Natural killer cell (primary cell): ENCODE measurements at places on chromosomes 6 and 20. TPM values are rescaled to one million over a fixed set of nuclear protein-coding genes. Genes with fewer than 3 reads are reported as not detected.

DNA sequence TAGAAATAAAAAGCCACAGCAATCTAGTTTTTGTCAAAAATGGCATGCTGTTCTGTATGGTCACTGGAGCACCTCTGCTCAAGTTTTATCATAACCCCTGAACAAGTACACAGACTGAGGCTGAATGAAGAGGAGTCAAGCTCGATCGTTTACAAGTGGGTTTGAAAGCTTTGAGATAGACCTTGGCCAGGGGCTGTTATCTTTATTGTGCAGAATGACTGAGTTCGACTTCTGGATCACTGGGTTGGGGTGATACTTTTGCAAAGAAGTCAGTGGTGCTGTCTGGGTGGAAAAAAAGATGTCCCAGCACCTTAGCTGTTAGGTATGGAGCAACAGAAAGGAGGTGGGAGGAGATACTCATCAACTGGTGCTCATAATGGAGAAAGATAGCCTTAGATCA is 446.0 kb downstream of the HACE1 start:
- H3K36me3 ChIP-seq = no peaks in the 10 kb centered on the region
- no peaks in the 10 kb centered on the region for H3K4me1 ChIP-seq
- H3K27ac ChIP-seq = no peak overlapping the region
- DNase-seq = no peak
- H3K4me3 ChIP-seq = no peak overlapping the region

GRCh38 chr6:133341607-133342158 is 100.5 kb downstream of the EYA4 start:
- no peak overlapping the region for H3K4me3 ChIP-seq
- H3K36me3 ChIP-seq = no peaks in the 10 kb centered on the region
- no peaks in the 10 kb centered on the region for H3K27me3 ChIP-seq
- DNase-seq = no peak

GRCh38 chr6:104604685-104605084 is 255.0 kb downstream of the HACE1 start:
- no peak overlapping the region for H3K4me3 ChIP-seq
- no peak for DNase-seq
- no peaks in the 10 kb centered on the region for H3K4me1 ChIP-seq
- H3K27me3 ChIP-seq = no peaks in the 10 kb centered on the region

GRCh38 chr6:164859816-164860215 is 449.6 kb downstream of the C6orf118 start:
- H3K4me1 ChIP-seq = no peaks in the 10 kb centered on the region
- H3K27ac ChIP-seq = no peak overlapping the region
- no peak overlapping the region for H3K4me3 ChIP-seq
- no peak for DNase-seq

- H3K36me3 ChIP-seq = no peaks in the 10 kb centered on the region
- H3K27me3 ChIP-seq = no peaks in the 10 kb centered on the region
- H3K27ac ChIP-seq = no peak overlapping the region
- no peaks in the 10 kb centered on the region for H3K4me1 ChIP-seq
- DNase-seq = no peak
Observed at GRCh38 chr6:89566930-89567629, 71.5 kb downstream of the LYRM2 start.

DNA sequence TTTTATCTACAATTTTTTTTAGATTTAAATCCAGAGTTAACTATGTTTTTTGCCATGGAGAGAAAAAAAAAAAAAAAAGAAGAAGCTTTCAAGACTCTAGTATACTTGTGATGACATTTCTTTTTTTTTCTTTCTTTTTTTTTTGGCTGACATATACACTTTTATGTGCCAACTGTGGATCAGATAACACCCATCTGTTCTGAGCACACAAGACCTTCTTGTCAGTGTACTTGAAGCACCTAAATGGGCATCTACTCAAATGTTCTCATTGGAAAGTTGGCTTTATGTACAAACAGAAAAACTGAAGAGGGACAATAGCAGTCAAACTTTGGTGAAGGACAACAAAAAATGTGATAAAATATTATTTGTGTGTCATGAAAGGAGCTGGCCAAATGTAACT is 904.5 kb downstream of the GRIK2 start:
- no peak overlapping the region for H3K4me3 ChIP-seq
- DNase-seq = no peak
- no peaks in the 10 kb centered on the region for H3K4me1 ChIP-seq
- H3K27me3 ChIP-seq = no peaks in the 10 kb centered on the region
- no peak overlapping the region for H3K27ac ChIP-seq
- no peaks in the 10 kb centered on the region for H3K36me3 ChIP-seq

DNA sequence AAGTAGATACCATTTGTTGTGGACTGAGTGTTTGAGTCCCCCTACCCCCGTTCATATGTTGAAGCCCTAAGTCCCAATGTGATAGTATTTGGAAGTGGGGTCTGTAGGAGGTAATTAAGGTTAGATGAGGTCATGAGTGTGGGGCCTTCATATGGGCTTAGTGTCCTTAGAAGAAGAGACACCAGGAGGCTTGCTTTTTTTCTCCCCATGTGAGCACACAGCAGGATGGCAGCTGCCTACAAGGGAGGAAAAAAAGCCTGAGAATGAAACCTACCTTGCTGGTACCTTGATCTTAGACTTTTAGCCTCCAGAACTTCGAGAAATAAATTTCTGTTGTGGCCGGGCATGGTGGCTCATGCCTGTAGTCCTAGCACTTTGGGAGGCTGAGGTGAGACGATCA is 67.9 kb upstream of the TULP4 start:
- no peak for DNase-seq
- H3K36me3 ChIP-seq = peaks cover 3% of the 10 kb centered on the region
- peaks cover 7% of the 10 kb centered on the region for H3K4me1 ChIP-seq
- H3K4me3 ChIP-seq = no peak overlapping the region

GRCh38 chr20:16528078-16528477 is 45.2 kb downstream of the KIF16B start:
- no peaks in the 10 kb centered on the region for H3K36me3 ChIP-seq
- H3K27ac ChIP-seq = no peak overlapping the region
- no peaks in the 10 kb centered on the region for H3K4me1 ChIP-seq
- H3K4me3 ChIP-seq = no peak overlapping the region
- H3K27me3 ChIP-seq = no peaks in the 10 kb centered on the region

DNA sequence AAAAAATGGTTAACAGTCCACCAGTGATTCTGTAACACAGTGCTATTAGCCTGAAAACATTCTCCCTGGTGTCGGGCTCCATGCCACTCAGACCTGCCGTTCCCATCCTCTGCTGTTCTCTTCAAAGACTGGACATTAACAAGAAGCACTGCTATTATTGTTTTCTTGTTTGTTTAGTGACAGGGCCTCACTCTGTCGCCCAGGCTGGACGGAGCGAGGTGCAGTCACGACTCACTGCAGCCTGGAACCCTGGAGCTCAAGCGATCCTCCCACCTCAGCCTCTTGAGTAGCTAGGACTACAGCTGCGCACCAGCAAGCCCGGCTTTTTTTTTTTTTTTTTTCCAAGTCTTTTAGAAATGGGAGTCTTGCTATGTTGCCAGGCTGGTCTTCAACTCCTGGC is 9.6 kb downstream of the RMND1 start:
- H3K4me1 ChIP-seq = peaks cover 6% of the 10 kb centered on the region
- H3K36me3 ChIP-seq = no peaks in the 10 kb centered on the region
- H3K4me3 ChIP-seq = no peak overlapping the region
- no peak for DNase-seq

GRCh38 chr20:61746147-61746646 is 319.5 kb downstream of the TAF4 start:
- no peaks in the 10 kb centered on the region for H3K4me1 ChIP-seq
- DNase-seq = no peak
- no peaks in the 10 kb centered on the region for H3K27me3 ChIP-seq
- no peak overlapping the region for H3K4me3 ChIP-seq

DNA sequence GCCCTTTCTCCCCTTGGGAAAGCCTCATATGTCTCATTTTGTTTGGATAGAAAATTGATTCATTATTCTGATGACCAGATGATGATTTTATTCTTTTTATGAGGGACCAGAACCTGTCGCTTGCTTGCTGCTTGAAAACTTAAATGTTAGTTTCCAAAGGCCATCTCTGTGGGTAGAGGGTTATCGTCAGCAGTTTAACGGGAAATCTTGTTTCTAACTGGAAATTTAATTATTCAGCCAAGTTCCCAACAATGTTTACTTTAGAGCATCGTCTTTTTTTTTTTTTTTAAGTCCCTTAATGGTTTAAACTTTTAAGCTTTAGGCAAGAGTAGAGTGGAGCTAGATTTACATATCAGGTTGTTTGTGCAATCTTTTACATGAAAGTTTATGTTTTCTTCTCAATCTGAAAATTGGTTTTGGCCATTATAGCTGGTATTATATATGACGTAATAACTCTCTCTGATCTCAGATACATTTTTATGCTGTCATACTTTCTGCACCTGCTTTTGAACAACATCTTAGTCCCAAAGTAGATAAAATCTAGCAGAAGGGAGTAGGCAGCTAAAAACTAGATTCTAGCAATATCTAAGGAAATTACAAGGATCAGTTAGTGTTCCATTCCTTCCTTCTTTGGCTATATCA is 93.9 kb downstream of the FOXO3 start:
- no peak overlapping the region for H3K27ac ChIP-seq
- no peaks in the 10 kb centered on the region for H3K27me3 ChIP-seq
- H3K4me3 ChIP-seq = no peak overlapping the region
- no peak for DNase-seq
- peaks cover 22% of the 10 kb centered on the region for H3K4me1 ChIP-seq
- H3K36me3 ChIP-seq = no peaks in the 10 kb centered on the region

DNA sequence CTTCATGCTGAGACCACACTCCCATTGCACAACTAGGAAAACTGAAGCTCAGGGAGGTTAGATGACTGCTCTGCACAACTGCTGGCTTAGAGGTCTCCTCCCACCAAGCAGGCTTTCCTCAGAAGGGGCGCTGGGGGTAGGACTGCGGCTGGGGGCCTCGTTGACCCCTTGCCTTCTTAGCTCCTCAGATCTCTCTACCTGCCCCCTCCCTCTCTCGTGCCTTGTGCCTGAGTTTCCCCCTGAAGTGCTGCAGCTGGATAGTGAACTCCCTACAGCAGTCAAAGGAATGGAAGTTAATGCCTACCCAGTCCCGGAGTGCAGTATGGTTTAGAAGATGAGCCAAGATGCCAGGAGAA is 149.8 kb downstream of the GRM4 start:
- DNase-seq = no peak
- no peak overlapping the region for H3K4me3 ChIP-seq
- H3K4me1 ChIP-seq = no peaks in the 10 kb centered on the region
- no peak overlapping the region for H3K27ac ChIP-seq

GRCh38 chr20:56995149-56995548 is 271.3 kb downstream of the BMP7 start:
- no peak overlapping the region for H3K27ac ChIP-seq
- no peak overlapping the region for H3K4me3 ChIP-seq
- H3K4me1 ChIP-seq = no peaks in the 10 kb centered on the region

DNA sequence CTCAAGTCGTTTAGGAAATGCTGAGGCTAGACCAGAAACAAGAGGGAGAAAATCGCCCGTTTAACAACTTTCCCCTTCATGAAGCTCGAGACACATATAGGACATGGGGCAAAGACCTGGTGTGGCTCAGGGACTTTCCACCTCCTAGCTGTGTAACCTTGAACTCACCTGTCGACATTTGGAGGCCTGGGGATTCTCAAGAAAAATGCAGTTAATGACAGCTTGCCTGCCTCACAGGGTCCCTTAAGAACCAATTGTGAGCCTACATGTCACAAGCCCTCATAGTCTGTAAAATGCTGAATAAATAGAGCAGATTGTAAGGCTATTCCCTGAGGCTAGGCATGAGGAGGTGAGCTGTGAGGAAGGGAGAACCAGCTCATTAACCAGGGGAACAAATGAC is 35.1 kb downstream of the MGME1 start:
- peaks cover 11% of the 10 kb centered on the region for H3K4me1 ChIP-seq
- H3K4me3 ChIP-seq = no peak overlapping the region
- H3K36me3 ChIP-seq = no peaks in the 10 kb centered on the region
- DNase-seq = no peak

GRCh38 chr6:108895571-108895970 is 47.3 kb downstream of the ARMC2 start:
- no peak overlapping the region for H3K4me3 ChIP-seq
- peak; percentile 44 for DNase-seq
- no peaks in the 10 kb centered on the region for H3K36me3 ChIP-seq
- peak overlapping the region; percentile 91 for H3K27ac ChIP-seq
- H3K27me3 ChIP-seq = no peaks in the 10 kb centered on the region

- no peak overlapping the region for H3K4me3 ChIP-seq
- no peaks in the 10 kb centered on the region for H3K4me1 ChIP-seq
- H3K36me3 ChIP-seq = no peaks in the 10 kb centered on the region
- no peak for DNase-seq
Observed at GRCh38 chr6:167927246-167927645, 70.2 kb upstream of the KIF25 start.

DNA sequence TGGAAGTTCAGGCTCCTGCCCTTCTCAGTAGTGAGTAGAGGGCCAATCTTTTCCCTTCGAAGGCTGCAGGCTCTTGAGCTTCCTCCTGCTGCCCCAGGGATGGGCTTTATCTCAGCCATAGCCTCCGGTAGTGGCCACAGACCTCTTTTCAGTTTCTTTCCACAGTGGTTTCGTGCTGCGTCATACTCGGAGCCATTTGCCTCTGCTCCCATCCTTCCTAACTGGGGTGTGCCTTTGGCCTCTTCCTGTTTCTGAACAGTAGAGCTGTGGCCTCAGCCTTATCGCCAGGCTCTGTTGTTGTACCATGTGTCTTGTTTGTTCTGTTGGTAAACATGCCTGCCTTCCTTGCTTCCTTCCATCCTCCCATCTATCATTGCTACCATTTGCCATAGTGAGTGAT is 54.1 kb downstream of the TULP4 start:
- H3K27ac ChIP-seq = no peak overlapping the region
- no peaks in the 10 kb centered on the region for H3K27me3 ChIP-seq
- no peak overlapping the region for H3K4me3 ChIP-seq
- H3K36me3 ChIP-seq = no peaks in the 10 kb centered on the region
- no peak for DNase-seq

The HLA-DRB1 gene
- total RNA-seq = 53.9 TPM

The HDGFL1 gene
- total RNA-seq = not detected

The GSTA2 gene
- total RNA-seq = not detected

The CDH26 gene
- 1.2 TPM for total RNA-seq

The BNIP5 gene
- total RNA-seq = not detected

The TMC2 gene
- 1.3 TPM for total RNA-seq

The ID4 gene
- not detected for total RNA-seq

The PHIP gene
- total RNA-seq = 42.5 TPM

The SLC52A3 gene
- not detected for total RNA-seq

The SPTLC3 gene
- total RNA-seq = 4.6 TPM

The SAMD3 gene
- total RNA-seq = 322 TPM

The GLP1R gene
- total RNA-seq = 3.0 TPM

The OVOL2 gene
- total RNA-seq = not detected

The MROH8 gene
- total RNA-seq = 2.3 TPM

The CLPSL1 gene
- not detected for total RNA-seq
